Muscle of arm (tissue), 14 donors: ENCODE measurements at places on chromosomes 3 and 15. TPM values are rescaled to one million over a fixed set of nuclear protein-coding genes. Genes with fewer than 3 reads are reported as not detected.

Gene RTF1
- polyA plus RNA-seq: 55.2 TPM

Gene GJD2
- not detected for polyA plus RNA-seq

Gene CCR9
- polyA plus RNA-seq: not detected

Gene SCN11A
- 3.7 TPM for polyA plus RNA-seq

Gene ROPN1
- polyA plus RNA-seq: not detected

Gene SOX14
- not detected for polyA plus RNA-seq

Gene SEMA3G
- polyA plus RNA-seq: 15.7 TPM

Gene CA12
- polyA plus RNA-seq: not detected

Gene NEK10
- 6.6 TPM for polyA plus RNA-seq

DNA sequence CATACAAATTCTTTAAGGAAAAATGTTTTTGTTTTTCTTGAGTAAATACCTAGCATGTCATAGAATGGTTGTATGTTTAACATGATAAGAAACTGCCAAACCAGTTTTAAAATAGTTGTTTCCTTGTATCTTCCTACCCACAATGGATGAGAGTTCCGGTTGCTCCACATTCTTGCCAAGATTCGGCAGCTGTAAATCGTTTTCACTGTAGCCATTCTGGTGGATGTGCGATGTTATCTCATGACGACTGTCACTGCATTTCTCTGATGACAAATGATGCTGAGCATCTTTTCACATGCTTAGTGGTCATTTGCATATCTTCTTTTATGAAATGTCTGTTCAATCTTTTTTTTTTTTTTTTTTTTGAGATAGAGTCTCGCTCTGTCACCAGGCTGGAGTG lies 36.6 kb upstream of the SH3GL3 start:
- DNase-seq: no peak

DNA sequence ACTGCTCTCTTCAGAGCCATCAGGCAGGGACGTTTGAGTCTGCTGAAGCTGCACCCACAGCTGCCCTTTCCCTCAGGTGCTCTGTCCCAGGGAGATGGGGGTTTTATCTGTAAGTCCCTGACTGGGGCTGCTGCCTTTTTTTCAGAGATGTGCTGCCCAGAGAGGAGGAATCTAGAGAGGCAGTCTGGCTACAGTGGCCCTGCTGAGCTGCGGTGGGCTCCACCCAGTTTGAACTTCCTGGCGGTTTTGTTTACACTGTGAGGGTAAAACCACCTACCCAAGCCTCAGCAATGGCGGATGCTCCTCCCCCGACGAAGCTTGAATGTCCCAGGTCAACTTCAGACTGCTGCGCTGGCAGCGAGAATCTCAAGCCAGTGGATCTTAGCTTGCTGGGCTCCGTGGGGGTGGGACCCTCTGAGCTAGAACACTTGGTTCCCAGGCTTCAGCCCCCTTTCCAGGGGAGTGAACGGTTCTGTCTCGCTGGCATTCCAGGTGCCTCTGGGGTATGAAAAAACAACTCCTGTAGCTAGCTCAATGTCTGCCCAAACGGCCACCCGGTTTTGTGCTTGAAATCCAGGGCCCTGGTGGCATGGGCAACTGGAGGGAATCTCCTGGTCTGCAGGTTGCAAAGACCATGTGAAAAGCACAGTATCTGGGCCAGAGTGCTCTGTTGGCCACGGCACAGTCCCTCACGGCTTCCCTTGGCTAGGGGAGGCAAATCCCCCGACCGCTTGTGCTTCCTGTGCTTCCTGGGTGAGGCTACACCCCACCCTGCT lies 21.1 kb upstream of the ST6GAL1 start:
- no peak for DNase-seq

GRCh38 chr3:55877703-55878102 lies 390.6 kb upstream of the WNT5A start:
- DNase-seq: no peak

DNA sequence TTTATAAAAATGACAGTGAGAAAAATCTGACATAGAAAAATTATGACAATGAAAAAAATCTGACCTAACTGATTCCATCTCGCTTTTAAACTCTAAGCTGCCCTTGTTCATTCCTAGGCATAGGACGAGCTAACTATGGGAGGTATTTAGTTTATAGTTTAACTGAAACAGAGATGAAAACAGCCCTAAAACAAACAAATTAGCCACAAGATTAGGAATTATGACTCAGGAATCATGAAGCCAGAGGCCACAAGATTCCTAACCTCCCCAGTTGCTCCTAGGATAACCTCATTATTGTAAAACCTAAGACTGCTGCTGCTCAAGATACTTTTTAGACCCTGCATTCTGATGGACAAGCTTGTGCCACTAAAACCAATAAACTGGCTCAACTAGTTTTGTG lies 122.7 kb upstream of the MNS1 start:
- DNase-seq: no peak

GRCh38 chr3:42612928-42613327 lies 12.4 kb downstream of the NKTR start:
- no peak for DNase-seq

- DNase-seq: no peak
These were observed 561.9 kb upstream of the TGFBR2 start for GRCh38 chr3:30044515-30044914.

DNA sequence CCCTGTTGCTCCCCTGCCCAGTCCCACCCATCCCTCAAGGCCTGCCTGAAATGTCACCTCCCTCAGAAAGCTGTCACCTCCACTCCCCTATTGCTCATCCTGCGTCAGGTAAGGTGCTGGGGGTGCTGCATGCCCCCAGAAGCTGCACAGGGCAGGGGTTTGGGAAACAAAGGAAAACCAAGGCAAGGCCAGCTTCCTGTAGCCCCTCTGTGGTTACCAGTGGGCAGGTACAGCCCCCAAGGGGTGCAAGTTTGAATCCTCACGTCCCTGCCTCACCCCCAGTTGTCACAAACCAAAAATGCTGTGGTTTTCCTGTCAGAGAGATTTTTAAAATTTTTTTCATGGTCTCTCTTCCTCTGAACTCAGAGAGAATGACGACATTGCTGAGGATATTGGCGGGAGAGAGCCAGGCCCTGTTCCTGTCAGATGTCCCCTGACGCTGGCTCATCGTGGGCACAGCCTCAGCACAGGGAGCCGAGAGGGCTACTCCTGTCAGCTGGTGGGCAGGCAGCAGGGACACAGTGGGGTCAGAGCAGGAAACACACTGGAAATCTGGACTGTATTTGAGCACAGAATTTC lies 27.0 kb downstream of the PSTPIP1 start:
- no peak for DNase-seq
